GM10248 (cell line): ENCODE measurements at places on chromosomes 12 and 14.

GRCh38 chr12:121300083-121300819 lies 3.7 kb upstream of the CAMKK2 start:
- DNase-seq = no peak

GRCh38 chr12:77724367-77724957 lies 106.2 kb upstream of the NAV3 start:
- DNase-seq = no peak

DNA sequence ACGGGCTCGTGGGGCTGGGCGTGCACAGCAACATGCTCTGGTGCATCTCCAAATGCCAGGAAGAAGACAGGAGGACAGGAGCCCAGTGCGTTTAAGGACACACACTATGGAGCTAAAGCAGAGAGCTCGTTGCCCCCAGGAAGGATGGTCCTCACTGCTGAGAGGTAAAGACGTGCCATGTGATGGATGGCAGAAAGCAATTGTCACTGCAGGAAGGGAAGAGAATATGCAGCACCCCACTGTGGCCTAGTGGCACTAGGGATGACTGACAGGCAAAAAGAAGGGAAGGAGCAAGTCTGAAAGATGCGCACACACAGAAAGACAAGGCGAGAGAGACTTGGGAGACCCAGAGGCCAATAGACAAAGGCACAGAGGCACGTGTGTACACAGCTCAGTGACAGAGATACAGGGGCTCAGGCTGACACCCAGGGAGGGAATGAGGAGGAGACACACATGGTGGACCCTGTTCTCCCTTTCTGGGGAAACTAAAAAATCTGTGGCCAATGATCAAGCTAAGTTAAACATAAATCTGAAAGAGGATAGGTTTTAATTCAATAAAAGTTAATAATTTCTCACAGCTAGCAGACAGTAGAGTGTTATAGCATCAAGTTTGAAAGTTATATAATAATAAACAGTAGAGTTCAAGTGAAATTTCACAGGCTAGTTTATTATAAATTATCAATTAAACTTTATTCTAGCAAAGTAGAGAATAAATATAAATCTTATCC lies 78.8 kb downstream of the CRACR2A start:
- no peak for DNase-seq

DNA sequence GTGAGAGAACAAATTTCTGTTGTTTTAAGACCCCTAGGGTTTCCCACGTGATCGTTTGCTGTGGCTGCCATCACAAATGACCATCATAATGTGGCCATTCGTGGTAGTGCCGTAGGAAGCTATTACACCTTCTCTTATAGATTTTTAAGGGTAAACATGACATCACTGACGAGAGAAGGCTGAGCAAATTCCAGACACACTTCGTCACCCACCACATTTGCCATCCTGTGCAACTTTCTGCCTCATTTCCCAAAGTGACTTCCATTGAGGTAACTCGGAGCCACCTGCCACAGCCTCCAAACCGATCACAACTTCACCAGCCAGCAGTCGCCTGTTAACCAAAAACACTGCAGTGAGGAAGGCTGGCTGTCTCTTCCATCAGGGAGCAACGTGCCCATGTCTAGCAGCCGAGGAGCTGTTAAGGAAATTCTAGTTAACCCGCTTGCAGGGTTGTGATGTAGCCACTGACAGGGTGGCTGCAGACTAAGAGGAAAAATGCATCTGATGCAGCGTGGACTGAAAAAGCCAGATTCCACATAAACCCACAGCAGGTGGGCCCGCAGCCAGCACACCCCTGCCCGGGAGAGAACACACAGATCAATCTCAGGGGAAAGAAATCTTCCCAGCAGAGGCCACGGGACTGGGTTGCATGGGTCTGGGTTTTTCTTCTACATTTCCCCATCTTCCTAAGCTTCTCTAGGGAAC lies 44.6 kb downstream of the CCDC85C start:
- DNase-seq = no peak

DNA sequence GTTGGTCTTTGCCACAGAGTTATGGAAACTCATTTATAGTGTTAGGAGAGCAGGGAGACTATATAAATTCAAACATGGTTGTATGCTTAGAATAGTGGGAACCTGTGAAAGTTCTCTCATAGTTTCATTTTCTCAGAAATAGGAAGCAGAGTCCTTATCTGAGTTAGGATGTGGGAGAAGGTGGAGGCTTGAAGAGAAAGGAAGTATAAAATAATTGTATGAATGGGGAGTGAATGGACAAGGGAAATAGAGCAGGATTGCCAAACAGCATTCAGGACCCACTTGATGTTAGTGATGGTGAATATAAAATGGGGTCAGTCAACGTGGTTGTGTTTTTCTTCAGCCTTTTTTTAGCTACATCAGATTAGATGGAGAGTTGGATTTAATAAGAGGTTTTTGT lies 34.0 kb upstream of the TPH2 start:
- no peak for DNase-seq

DNA sequence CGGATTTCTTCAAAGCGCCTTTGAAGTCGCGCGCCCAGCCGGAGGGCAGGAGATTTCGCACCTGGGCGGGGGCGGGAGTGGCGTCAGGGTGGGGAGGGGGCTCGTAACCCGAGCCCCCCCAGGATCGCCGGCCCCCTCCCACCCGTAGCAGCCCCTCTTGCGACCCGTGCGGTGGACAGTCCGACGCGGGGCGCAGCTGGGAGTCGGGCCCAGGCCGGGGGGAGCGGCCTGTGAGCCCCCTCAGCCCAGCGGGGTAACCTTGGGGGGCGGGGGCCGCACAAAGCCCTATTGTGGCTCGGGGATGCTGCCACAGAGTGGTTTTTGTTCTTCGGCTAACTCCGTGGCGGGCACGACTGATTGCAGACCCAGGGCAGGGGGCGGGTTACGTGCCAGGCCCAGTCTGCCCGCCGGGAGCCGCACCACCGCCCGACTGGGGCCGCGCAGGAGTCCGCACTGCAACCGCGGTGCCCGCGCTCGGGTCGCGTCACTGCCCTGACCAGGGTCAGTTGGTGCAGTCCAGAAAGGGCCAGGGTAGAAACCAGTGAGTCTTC lies 4.2 kb upstream of the AAAS start:
- no peak for DNase-seq

DNA sequence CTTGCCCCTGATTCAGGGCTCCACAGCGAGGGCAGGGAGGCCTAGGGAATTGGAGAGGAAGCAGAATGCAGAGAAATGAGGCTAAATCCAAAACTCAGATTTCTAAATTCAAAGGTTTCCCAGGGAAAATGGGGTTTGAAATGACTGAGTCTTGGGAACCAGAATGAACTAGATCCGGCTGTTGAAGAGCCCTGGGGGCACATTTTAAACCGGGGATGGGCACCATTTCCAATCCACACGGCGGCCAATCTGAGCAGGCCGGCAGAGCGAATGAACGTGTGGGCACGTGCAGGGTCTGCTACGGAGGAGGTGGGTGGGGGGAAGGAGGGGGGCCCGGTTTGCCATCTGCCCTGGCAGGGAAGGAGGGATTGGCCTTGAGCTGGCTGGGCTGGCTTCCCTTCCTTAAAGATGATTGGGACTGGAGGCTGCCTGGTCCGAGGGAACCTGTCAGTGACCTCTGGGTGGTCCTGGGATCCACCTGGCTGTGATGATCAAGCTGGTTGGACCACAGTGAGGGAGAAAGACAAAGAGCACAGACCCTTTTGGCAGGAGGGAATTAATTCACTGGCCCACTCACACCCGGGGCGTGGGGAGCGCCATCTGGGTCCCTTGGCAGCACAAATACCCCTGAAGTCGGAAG lies 161.0 kb downstream of the RBM19 start:
- DNase-seq = no peak

- peak; percentile 88 for DNase-seq
These were observed 3.5 kb upstream of the TSPAN9 start for GRCh38 chr12:3073438-3074250.

DNA sequence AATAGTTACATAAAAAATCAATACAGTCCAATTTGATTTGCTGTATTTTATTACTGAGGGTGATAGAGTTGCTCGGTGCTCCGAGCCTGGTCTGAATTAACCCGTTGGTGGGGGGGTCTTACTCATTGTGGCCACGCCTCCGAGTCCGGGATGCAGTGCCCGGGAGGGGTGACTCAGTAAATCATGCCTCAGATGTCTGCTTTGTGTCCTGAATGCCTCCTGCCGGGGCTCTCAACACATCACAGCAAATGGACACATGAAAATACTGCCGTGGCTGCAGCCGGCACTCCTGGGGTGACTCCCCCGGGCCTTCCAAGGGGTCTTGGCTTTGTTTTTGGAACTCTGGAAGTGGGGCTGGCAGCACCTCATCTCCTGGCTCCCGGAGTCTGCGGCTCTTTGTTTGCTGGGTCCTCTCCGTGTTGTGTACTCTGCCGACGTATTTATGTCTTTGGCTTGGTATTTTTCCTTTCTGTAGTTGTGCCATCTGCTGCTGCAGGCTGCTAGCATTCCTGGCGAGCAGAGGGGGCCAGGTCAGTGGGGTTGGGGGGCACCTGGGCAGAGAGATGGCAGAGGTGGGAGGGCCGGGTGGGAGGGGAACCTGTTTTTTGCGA lies 129.0 kb downstream of the AACS start:
- DNase-seq = no peak

DNA sequence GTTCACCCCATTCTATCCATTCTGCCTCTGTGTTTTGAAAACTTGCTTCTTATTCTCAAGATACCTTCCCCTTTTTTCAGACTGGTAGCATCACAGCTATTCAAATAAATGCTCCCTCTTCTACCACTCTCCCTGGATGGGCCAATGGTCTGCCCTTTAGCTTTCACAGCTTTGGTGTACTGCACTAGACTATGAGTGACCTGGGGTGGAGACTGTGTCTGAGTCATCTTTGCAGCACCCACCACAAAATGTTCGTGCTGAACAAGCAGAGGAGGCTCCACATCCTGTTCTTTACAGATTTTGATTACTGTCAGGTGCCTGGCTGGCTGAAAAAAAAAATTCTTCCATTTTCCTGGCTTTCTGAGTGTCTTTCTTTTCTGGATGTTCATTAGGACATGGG lies 1104.1 kb upstream of the TMEM132C start:
- no peak for DNase-seq

DNA sequence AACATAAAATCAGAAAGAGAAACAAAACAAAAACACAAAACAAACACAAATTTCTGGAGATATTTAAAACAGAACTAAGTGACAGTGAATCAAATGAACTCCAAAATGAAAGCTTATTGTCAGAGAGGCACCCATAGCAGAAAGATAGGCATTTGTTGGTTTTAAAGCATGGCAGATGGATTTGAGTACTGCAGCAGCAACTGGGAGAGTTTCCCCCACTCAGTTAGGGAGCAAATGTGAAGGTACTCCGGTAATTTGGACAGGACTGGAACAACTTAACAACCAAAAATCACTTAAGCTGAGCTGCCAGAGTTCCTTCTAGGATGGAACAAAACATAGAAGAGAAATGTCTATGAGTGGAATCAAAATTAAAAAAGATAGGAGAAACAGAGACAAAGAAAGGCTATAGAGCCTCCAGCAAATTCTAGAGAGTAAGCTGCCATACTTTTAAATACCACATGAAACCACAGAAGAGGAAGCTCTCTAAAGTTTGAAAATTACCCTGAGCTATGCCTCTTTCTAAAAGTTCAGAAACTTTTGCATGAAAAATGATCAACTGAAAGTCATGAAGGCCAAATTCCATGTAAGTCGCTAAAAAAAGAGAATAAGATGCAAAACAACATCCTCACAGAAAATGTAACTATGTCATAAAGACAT lies 1248.3 kb upstream of the USP15 start:
- no peak for DNase-seq

- DNase-seq = no peak
These were observed 51.6 kb downstream of the GPHB5 start for GRCh38 chr14:63267171-63267570.

DNA sequence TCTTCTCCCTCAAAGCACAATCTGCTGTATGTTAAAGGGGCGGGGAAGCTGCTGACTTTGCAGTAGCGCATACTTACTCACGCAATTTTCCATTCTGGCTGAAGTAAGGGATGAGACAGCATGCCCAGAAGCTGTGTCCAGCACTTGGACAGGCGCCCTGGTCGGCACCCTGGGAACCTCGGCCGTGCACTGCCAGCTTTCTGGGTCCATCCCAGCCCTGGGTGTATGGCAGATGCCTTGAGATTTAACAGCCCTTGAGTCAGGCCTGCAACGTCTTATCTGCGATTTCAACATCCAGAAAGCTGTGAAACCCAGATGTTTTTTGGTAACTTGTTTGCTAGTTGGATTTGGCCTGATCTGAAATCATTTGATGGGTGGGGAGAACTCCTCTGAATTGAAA lies 16.1 kb downstream of the EML1 start:
- no peak for DNase-seq

GRCh38 chr14:50533241-50533705 lies 904 bp upstream of the MAP4K5 start:
- DNase-seq = no peak

DNA sequence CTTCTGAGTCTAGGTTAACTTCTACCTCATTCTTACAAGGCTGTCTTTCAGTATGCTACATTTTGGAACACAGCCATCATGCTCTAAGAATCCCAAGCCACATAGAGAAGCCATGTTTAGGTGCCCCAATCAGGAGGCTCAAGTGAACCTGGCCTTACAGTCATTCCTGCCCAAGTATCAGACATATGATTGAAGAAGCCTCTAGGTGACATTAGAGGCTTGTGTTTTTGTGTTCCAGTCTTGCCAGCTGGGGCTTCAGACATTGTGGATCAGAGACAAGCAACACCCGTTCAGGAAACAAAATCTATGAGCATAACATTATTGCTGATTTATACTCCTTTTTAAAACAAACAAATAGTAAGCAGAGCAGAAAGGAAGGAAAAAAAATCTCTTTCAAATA lies 8.1 kb upstream of the SLC16A7 start:
- no peak for DNase-seq
